ENCODE measurements at places on chromosomes 16 and 17.

DNA sequence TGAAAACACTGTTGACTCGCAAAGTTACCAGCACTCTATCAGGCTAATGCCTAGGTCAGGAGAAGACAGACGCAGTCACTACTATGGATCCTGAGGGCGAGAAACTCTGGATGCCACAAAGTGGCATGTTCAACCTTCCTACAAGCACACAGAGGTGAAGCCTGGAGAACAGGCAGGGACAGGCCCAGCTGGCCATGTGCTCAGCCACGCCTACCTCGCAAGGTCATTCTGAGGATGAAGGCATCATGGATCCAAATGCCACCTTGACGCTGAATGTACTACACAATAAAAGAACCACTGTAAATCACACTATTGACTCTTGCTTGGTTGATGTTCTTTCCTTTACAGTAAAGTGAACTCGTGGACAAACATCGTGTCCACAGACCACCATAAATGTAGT is 85.8 kb downstream of the ANKRD11 start:
- DNase-seq, result no peak

DNA sequence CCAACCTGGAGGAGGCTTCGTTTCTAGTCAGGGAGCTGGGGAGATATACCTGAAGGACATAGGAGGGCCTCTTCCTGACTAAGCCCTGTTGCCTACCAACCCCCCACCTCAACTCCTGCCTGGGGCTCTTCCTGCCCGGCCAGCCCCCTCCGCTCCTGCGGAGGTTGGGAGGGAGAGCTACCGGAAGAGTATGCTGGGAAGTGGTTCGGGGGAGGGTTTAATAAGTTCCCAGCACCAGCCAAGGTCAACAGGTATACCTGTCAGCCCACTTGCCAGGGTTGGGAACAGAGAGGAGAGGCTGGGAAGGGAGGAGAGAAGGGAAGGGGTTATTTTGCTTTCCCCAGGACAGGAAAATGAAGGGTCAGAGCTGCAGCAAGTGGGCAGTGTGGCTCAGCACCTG is 4.7 kb downstream of the PPP1R1B start:
- DNase-seq, result no peak

GRCh38 chr16:70646260-70647241 is at the start of gene IL34:
Gene IL34, plus strand, starts transcription at chr16:70646559. Its CDS starts 389 bp downstream, at chr16:70646948.
- DNase-seq, result no peak

DNA sequence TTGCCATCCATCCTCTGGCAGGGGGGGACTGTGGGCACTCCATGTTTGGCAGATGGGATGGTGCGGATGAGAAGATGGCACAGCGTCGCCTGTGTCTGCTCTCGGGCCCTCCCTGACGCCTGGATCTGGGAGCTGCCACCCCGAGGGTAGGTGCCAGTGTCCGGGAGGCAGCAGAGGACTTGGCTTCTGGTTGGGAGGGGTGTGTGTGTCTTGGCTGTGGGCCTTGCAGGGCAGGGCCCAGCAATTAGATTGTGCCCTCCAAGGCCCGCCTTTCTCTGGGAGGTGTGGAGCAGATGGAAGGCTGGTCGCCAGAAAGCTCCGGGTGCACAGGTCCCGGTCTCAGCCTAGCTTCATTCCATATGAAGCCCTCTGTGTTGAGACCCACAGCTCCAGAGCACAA is 1.4 kb downstream of the RAP1GAP2 start:
- DNase-seq, result no peak

DNA sequence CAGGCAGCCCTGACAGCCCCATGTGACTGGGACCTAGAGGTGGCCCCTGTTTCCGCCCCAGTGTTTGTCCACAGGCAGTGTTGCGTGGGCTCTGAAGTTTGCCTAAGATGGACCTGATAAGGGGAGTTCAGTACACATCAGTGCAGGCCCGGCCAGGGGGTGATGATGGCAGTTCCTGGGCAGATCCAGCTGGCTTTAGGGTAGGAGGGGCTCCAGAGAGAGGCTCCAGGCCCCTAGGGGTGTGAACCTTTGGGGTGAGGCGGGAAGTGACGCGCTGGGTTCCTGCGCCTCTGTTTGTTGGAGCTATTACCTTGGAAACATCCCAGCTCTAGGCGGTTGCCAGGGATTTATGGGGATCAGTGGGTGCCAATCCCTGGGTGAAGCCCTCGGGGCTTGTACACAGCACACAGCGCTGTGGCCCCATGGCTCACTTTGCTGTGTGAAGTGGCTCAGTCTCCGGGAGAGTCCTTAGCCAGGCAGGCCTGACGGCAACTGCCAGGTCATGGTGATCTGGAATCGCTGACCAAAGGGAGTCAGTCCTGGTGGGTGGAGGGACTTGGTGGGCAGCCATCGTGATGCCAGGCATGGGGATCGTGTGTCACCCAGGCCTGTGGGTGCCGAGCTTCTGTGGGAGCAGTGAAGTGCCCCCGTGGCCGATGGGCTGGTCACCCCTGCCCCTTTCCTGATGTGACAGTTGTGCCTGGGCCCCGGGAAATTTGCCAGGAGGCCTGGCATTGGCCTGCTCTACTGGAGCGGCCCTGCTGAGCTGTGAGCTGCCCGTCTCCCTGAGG is 146.1 kb downstream of the SEC14L1 start:
- no peak for DNase-seq

DNA sequence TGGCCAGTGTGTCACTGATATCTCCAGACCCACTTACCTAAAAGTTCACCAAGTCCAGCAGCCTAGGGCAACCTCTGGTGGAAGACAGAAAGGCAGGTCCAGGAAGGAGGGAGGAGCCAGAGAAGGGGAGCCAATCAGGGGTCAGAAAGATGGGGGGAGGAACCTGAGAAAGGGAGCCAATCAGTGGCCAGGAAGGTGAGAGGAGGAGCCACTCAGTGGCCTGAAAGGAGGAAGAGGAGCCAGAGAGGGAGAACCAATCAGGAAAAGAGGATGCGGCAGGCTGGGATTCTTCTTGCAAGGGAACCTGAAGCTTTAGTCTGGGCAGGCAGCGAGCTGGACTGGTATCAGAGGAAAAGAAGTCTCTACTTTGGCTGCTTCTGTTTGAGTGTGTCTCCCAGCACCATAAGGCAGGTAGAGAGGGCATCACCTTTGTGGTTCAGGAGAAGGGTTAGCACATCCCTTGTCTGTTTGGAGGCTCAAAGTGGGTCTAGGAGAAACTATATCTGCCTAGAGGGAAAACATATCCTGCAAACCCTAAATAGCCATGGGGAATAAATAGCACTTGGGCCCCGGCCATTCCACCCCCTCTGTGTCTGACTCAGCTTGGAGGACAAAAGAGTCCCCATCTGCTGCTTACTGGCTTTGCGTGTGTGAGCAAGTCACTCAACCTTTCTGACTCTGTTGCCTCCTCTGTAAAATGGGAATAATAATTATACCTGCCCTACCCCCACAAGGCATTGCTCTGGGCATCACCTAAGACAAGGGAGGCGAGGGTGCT is 43.4 kb upstream of the CRHR1 start:
- DNase-seq, result no peak

- DNase-seq, result no peak
Measured at GRCh38 chr16:89646270-89646669, 11.2 kb downstream of the CHMP1A start.

DNA sequence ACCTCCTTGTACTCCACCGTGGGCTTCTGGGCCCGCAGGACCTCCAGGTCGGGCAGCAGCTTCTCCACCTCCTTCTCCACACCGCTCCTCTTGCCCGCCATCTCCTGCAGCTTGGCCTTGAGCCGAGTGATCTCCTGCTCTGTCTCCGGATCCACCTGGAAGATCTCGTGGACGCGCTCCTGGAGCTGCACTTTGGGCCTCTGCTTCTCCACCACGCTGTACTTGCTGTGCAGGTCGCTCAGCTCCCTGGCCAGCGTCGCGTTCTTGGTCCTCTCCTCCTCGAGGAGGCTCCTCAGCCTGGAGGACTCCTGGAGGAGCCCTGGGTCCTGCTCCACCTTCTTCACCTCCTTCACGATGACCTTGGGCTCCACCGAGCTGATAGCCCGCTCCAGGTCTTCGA is 8.8 kb downstream of the CDK3 start:
- no peak for DNase-seq

- no peak for DNase-seq
Measured at GRCh38 chr16:27954191-27954590, 109.3 kb downstream of the GSG1L start.
